Large intestine (tissue), 12 donors: ENCODE measurements at places on chromosomes 13 and 19. TPM values are rescaled to one million over a fixed set of nuclear protein-coding genes. Genes with fewer than 3 reads are reported as not detected.

GRCh38 chr13:36059321-36059720 lies 71.9 kb downstream of the DCLK1 start:
- DNase-seq: no peak

GRCh38 chr13:47076500-47076899 lies 179.6 kb upstream of the HTR2A start:
- no peak for DNase-seq

- no peak for DNase-seq
Observed at GRCh38 chr19:50580240-50580639, 12.0 kb upstream of the LRRC4B start.

The OR7C1 gene
- polyA plus RNA-seq: 0.03 TPM

The ZNF728 gene
- polyA plus RNA-seq: not detected

GRCh38 chr13:49373716-49374115 lies 70.1 kb downstream of the CAB39L start:
- no peak for DNase-seq

The CYTH2 gene
- 63.8 TPM for polyA plus RNA-seq

The FPR1 gene
- 0.66 TPM for polyA plus RNA-seq

The PPAN gene
- 41.3 TPM for polyA plus RNA-seq

The GZMM gene
- polyA plus RNA-seq: 2.0 TPM

DNA sequence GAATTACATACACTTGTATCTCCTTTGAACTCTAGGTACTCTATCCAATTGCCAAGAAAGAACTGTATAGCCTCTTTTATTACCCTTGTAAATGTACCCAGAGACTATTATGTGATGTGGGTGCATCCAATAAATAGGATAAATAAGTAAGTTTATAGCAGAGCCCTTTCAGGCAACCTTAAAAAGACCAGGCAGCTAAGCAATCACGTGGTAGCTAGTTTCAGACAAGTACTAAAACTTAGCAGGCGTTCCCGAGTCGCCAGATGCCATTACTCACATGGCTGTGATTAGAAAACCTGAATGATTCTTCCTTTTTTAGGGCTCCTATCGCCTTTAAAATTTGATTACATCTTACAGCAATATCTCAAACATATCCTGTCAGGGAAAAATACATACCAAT lies 1303.0 kb downstream of the EFNB2 start:
- no peak for DNase-seq

The SLITRK6 gene
- polyA plus RNA-seq: 26.7 TPM

- no peak for DNase-seq
Observed at GRCh38 chr13:75305059-75305458, 176.9 kb downstream of the TBC1D4 start.

DNA sequence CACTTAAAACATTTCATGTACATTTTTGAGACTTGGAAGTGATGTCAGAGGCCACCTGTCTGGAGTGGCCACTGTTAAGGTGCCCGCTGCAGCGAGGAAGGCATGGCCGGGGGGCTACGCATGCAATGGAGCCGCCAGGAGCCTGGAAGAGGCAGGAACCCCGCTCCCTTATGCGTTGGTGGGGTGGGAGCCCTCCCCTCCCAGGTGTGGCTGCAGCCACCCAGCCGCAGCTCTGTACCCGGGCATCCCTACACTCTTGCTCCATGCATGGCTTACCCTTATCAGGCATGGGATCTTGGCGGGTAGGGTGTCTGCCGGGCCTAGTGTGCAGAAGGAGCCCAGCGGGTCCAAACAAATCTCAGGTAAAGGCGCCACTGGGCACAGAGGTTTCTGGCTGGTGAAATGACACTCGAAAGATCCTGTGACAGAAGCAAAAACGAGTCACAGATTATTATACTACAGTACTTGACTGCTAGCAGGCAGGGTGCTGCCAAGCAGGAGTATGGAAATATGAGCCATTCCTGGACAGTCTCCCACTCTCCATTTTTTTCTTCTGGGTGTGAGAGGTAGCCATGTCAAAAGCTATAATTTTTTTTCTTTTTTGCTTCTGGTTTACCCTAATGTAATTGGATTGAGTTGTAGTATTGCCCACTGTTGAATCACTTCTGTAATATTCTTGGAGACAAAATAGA lies 1606.3 kb upstream of the MIR17HG start:
- no peak for DNase-seq

DNA sequence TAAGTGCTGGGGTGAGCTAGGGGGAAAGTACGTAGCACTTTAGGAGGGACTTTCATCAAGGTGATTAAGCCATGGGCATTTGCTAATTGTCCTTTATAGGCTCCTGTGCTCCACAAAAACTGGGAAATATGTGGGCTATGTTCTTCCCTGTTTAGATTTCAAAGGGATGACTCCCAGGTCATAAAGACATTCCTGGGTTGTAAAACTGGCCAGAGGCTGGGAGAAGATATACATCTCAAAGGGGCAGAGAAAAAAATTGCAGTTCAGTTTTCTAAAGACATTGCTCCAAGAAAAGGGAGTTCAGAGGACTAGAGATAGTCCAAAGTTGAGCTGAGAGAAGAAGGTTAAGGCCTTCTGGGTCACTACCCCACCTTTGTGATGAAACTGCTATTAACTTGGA lies 204.8 kb downstream of the MYO16 start:
- peak; percentile 24 for DNase-seq

- DNase-seq: no peak
Observed at GRCh38 chr13:77650409-77650808, 47.1 kb upstream of the SLAIN1 start.

- DNase-seq: no peak
Observed at GRCh38 chr19:5125797-5126497, 157.0 kb downstream of the KDM4B start.

DNA sequence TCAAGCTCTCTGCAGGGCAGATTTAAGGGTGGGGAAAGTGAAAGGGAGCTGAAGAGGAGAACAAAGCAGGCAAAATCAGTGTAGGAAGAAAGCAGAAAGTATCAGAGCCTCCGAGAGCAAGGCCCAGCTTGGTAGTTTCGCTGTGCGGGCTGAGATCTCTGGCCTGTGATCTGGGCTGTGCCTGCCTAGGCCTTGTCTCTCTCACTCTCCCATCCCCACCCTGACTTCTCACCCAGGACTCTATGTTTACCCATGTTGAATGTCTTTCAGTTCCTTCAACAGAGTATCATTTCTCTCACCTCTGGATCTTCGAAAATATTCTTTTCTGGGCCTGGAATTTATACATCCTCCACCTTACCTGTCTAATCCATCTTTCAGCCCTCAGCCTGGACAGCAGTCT lies 391.3 kb downstream of the FOXO1 start:
- no peak for DNase-seq

The LRRC25 gene
- polyA plus RNA-seq: 3.1 TPM

- DNase-seq: no peak
Observed at GRCh38 chr19:21608571-21608970, 103.2 kb downstream of the ZNF429 start.

GRCh38 chr13:51967482-51968446 lies 43.5 kb downstream of the ATP7B start:
- no peak for DNase-seq

The OR7A10 gene
- polyA plus RNA-seq: not detected

The ENOX1 gene
- 3.0 TPM for polyA plus RNA-seq

DNA sequence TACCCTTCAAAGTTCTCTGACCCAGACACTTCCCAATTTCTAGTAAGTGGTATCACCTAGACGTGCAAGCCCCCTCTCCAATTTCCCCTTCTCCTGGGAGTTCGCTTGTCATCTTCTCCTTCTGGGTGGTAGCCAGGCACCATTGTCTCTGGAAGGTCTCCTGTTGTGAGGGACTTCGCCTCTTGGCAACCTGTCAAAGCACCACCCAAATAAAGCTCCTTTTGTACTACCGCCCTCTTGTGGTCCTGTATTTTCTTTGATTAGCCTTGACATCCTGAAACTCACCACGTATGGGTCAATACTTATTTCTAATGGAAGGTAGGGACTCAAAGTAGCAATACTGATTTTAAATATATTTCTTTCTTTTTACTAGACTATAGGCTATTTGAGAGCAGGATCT lies 8.2 kb downstream of the GPC5 start:
- no peak for DNase-seq

DNA sequence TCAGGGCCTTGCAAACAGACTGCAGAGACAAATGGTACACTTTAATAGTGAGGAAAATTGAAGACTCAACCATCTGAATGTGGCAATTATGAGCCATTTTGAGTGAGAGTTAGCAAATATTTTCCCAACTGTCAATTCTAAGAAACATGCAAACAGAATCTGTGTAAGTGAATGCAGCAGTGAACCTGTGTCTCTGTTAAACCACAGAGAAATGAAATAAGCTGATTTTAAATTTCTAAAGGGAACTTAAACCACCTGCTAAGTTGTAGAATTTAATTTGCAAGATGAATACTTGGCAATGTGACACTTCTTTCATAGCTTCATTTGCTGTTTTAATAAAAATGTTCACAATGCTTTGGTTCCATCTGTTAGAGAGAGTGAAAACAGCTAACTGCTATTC lies 42.0 kb upstream of the TDRD3 start:
- no peak for DNase-seq

The S1PR4 gene
- 0.55 TPM for polyA plus RNA-seq

- no peak for DNase-seq
Observed at GRCh38 chr13:99214731-99215130, 14.1 kb downstream of the UBAC2 start.

The HCN2 gene
- polyA plus RNA-seq: 0.76 TPM

The EPSTI1 gene
- polyA plus RNA-seq: 85.1 TPM

The CYP2A7 gene
- 0.04 TPM for polyA plus RNA-seq

DNA sequence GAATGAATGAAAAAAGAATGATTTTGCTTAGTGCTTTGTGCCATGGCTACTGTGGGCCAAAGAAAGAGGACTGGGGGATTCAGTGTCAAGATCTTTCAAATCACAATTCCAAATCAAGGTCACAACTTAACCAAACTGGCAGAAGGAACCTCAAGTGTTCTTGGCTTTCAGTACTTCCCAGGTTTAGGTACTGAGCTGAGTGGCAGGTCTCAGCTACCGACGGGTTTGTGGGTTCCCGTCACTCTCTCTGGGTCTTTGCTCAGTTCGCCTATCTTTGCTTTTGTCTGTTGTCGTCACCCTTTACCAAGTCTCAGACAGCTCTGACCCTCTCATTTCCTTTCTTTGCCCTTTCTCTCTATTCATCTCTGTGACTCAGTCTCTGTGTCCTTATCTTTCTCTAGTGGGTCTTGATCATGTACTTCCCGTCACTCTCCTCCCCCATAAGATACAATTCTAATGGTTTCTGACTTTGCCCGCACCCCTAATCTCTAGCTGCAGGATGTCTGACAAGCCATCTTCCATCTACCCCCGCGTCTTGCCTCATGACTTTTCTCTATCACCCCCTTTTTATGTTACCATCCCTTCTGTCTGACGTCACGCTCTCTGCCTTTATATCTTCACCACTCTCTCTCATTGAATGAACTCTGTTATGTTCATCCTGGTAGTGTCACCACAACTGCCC lies 33.3 kb upstream of the LRRC4B start:
- DNase-seq: no peak

DNA sequence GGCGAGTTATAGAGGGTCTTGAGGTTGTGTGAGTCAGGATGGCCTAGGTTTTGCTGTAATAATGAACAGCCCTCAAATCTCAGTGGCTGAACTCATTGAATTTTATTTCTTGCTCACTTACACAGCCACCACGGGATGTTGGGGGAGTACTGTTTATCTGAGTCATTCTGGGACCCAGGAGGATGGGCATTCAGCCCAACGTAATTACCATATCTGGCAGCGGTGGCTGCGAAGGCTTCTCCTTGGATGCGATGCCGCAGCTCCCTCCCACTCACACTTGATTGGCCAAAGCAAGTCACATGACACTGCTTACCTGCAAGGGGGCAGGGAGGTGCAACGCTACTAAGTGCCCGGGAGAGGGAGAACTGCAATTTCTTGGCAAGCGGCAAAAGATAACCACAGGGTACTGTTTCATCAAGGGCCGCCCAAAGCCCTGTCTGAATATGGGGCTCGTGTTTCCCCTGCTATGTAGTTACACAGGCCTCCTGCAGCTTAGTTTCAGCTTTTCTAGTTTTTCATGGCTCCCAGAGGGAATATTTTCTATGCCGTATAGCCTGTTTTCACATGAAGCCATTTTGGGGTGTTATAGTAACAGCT lies 19.9 kb downstream of the ZSWIM9 start:
- no peak for DNase-seq

The RFPL4AL1 gene
- polyA plus RNA-seq: not detected

The CYSLTR2 gene
- polyA plus RNA-seq: 3.5 TPM

The CGB3 gene
- polyA plus RNA-seq: not detected

The PSG3 gene
- not detected for polyA plus RNA-seq

The NAT14 gene
- polyA plus RNA-seq: 14.0 TPM

DNA sequence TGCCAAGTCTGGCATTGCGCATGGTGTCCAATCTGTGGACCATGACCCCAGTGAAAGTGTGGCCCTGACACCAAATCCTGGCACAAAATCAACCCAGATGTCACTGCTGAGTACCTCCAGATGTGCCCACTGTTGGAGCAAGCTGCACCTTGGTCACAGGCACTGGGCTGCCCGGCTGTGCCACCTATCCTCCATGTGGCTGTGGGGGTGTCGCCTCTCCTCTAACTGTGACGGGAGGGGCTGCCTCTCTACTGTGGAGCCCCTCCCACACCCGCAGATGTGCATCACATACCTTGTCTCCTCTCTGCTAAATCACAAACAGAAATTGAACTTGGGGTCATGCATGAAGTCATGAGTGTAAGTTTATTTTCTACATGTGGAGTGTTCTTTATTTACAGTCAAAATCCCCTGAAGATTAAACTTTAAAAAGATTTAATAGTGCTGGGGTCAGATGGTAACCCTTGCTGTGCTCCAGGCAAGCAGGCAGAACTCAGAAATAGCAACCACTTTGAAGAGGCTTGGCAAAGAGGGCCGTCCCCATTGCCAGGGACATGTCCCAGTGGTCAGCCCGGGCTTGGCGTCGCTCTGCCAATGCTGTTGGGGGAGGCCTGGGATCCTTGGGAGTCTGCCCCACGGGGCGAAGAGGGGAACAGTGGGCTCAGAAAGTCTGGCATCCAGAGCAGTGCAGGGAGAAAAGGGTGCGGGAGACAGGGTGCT lies 46.4 kb upstream of the ZNF536 start:
- no peak for DNase-seq

- DNase-seq: no peak
Observed at GRCh38 chr13:29465741-29466293, 129.7 kb downstream of the SLC7A1 start.

GRCh38 chr19:17557466-17557865 lies 2.0 kb downstream of the COLGALT1 start:
- DNase-seq: no peak

The SYNGR4 gene
- 0.12 TPM for polyA plus RNA-seq

The PRODH2 gene
- 1.9 TPM for polyA plus RNA-seq

- DNase-seq: no peak
Observed at GRCh38 chr13:76808927-76809326, 77.3 kb downstream of the KCTD12 start.

- DNase-seq: no peak
Observed at GRCh38 chr19:53183146-53183764, 9.9 kb downstream of the ZNF665 start.

DNA sequence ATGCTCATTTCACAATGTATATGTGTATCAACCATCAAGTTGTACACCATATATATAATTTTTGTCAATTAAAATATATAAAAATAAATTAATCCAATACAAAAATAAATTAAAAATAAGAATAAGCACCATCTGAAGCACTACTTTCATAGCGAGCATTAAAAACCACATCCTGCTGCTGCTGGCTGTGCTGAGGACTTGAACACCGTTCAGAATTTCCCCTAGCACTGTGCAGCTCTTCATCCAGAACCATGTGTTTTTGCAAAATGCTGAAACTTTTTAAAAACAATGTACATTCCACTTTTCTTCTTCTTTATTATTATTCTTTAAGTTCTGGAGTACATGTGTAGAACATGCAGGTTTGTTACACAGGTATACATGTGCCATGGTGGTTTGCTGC lies 40.0 kb upstream of the FOXO1 start:
- no peak for DNase-seq

The SAMD4B gene
- polyA plus RNA-seq: 94.4 TPM
